ENCODE measurements at places on chromosomes 2 and 18.

DNA sequence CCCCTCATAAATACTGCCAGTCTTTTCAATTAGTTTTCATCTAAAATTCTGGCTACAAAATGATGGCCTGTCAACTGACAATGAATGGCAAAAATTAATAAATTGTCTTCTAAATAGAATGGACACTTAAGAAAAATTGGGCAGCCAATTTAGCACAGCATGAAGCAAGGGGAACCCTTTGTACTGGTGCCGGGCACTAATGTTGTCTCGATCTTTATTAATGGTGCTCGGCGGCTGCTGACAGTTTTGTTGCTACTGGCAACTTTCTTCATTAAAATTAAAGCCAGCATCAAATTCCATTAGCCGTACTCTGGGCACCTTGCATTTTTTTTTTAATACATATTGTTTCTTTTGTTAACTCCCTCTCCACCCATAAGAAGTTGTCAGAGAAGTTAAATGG is 309.3 kb downstream of the GBX2 start:
- DNase-seq = no peak

- DNase-seq = no peak
These were observed 16.9 kb upstream of the MYO1B start for GRCh38 chr2:191228333-191228732.

- no peak for DNase-seq
These were observed 31.1 kb downstream of the HDAC4 start for GRCh38 chr2:239369631-239370161.

- no peak for DNase-seq
These were observed 112.5 kb upstream of the OTX1 start for GRCh38 chr2:62938126-62938525.

DNA sequence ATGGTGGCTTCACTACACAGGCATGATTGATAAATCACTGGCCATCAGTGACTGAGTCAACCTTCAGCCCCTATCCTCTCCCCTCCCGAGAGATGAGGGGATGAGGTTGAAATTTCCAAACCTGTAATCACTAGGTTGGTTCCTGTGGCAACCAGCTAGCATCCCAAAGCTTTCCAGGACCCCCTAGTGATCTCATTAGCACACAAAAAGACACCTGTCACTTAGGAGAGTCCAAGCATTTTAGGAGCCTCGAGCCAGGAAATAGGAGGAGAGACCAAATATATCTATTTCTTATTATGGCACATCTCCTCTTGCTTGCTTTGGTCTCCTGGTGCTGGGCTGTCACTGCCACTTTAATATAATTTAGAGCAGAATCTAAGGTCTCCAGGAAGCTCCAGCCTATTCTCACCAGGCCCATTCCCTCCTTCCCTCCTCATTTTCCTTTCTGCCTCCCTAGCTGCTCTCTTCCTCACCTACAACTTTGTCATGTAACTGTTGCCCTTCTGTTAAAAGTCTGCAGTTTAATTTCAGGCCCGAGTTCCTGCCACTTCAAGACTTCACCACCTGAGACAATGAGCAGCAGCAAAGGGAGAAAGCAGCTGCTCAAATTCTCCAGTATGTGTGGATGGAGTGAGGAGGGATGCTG is 33.2 kb upstream of the NAB1 start:
- no peak for DNase-seq

DNA sequence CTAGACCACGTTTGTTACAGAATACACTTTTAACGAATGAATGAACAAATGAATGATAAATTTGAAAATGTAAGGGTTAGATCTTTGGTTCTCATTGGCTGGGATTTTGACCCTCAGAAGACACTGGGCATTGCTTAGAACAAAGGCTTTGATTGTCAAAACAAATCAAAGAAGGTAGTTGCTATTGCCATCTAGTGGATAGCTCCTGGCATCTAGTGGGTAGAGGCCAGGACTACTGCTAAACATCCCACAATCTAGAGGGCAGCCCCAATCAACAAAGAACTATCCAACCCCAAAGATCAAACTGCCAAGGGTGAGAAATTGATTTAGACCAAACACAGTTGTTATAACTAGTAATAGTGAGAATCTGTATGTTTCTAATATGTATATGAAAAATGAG is 552.3 kb downstream of the KCNJ3 start:
- DNase-seq = no peak

GRCh38 chr2:22375096-22375495 is 1009.9 kb upstream of the KLHL29 start:
- no peak for DNase-seq

GRCh38 chr2:26487192-26487591 is 9.3 kb upstream of the OTOF start:
- DNase-seq = no peak

GRCh38 chr2:107936433-107937359 is 49.6 kb upstream of the SLC5A7 start:
- peak; percentile 10 for DNase-seq

- no peak for DNase-seq
These were observed 128.3 kb downstream of the CYRIA start for GRCh38 chr2:16537347-16537746.

DNA sequence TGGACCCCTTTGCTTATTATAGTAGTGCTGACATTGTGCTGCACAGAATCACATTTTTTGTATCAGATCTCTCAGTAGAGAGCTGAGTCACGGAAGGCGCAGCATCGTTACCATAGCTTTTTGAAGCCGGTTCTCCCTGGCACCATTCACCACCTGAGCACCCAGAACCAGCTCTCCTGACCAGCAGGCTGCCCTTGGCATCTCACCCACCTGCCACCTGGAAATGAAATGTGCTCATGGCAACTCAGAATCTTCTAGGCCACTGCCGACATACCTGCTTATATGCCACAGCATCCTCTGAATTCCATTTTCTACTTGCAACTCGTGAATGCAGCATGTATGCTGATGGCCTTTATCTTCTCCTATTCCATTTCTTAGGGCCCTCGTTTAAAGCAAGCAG is 62.7 kb downstream of the COA5 start:
- DNase-seq = no peak

Data from hematopoietic multipotent progenitor cell treated with erythropoietin and hydrocortisone succinate and interleukin-3 and kit ligand, for 17 days (in vitro differentiated cells).